ENCODE measurements at places on chromosomes 11 and 22.

DNA sequence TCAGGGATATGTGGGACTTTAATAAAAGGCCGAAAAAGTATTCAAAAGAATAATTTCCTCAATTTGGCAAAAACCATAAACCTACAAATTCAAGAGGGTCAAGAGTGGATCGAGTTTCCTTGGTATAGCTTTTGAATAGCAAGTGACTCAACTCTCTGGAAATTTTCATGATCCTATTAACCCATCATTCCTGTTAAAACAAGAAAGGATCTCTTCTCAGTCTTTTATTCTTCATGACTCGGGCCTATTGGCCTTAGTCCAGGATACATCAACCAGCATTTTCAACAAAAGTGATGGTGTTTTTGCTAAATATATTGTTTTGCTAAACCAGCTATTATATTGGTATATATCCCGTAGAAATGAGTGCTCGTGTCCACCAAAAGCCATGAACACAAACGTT lies 110.3 kb downstream of the ATXN10 start:
- DNase-seq: no peak

DNA sequence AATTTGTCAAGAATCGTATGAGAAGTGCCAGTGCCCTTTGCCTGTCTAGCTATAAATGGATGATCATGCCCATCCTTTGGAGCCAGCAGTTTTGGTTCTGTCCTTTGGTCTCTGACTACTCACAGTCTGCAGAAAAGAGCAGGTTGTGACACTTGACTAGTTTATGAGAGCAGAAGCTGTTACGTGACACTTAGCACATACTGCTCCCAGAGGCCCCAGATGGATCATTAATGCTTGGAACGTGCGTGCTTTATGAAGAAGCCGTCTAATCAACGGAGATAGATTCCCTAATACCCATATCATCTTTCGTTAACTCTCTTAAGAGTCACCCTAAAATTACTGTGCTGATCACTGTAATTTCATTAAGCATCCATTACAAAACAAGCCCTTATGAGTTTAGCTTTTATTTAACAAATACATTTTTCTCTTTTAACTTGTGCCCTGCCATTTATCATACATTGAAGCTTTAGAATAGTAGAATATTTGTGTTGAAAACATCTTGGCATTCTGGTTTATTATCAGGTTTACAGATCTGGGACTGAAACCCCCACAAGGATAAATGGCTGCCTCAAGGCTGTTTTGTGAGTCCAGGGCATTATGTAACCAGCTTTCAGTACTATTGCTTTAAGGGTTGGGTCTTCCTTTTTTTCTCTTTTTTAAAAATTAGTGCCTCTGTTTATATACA lies 47.0 kb upstream of the ADORA2A start:
- no peak for DNase-seq

DNA sequence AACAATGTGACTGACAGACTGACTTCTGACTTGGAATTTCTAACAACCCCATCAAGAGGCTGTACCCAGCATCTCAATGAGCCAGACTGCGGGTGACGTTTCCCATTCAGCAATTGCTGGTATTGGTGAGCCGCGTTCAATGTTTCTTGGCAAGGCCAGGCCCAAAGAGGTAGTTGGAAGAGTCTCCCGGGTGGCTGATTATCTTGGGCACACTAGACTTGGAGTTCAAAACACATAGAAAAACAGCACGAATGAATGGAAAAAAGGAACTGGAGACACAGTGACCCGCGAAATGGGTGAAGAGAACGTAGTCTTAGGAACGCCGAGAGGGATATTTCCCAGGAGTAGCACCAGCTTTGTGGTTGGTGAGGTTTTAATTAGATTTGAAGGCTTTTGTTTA lies 115.7 kb downstream of the RPS6KA4 start:
- DNase-seq: no peak

DNA sequence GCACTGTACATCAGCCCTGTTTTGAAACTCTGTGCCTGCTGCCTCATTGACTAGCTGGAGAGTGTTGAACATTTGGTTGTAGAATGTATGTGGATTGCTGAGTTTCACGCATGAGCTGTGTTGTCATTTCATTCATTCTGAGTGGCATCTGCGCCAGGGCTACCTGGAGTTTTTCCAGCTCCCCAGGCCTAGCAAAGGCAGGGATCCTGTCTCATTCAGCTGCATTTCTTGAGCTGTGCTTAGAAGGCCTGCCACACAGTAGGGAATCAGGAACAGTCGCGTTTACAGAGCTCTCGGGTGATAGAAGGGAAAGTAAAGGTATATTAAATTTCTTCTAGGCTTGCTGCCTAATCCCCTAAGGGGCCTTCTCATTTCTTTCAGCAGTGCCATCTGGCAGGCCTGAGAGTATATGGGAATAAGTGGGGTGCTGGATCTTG lies 44.3 kb downstream of the PTPRJ start:
- DNase-seq: no peak

DNA sequence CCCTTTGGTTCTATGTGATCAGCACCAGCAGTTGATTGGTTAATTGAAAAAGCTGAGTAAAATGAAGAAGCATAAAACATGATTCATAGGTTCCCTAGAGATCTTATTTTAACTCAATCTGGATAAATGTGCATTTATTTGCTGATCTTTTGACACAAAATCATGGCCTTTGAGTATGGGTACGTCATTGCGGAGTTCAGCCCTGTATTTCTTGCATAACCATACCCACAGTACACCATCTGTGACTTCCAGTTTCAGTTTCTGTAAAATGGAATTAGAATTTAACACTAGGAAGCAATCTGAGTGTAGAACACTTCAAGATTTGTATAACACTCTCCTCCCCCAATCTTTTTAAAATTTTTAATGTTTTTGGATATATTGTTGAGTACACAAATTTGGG lies 358.2 kb downstream of the DDX10 start:
- no peak for DNase-seq

- no peak for DNase-seq
Observed at GRCh38 chr11:20088397-20089225, 71.7 kb downstream of the DBX1 start.

- DNase-seq: no peak
Observed at GRCh38 chr11:74255741-74256375, 55.6 kb downstream of the P4HA3 start.

GRCh38 chr22:44088976-44089570 lies 65.0 kb downstream of the PARVB start:
- DNase-seq: no peak

GRCh38 chr11:126303623-126304456 lies at the start of gene DCPS:
TSS of gene DCPS (plus strand) at chr11:126304060. CDS start at chr11:126304081, 21 bp downstream.
- DNase-seq: peak; percentile 60

DNA sequence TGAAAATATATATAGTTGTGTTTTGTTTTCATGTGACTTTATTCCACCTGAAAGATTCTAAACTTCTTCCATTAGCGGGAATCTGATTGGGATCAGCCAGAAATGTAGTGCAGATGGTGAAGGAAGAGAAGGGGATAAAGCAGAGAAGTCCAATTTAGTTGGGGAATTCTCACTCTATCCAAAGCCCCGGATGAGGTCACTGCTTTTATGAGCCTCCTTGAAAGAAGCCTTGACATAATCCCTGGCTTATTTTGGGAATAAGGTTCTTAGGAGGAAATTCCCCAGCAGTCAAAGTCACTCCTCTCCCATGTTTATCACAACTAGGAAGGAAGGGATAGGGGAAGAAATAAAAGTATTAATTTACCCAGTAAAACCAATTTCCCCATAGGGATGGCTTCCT lies 41.1 kb downstream of the OSBP start:
- no peak for DNase-seq

DNA sequence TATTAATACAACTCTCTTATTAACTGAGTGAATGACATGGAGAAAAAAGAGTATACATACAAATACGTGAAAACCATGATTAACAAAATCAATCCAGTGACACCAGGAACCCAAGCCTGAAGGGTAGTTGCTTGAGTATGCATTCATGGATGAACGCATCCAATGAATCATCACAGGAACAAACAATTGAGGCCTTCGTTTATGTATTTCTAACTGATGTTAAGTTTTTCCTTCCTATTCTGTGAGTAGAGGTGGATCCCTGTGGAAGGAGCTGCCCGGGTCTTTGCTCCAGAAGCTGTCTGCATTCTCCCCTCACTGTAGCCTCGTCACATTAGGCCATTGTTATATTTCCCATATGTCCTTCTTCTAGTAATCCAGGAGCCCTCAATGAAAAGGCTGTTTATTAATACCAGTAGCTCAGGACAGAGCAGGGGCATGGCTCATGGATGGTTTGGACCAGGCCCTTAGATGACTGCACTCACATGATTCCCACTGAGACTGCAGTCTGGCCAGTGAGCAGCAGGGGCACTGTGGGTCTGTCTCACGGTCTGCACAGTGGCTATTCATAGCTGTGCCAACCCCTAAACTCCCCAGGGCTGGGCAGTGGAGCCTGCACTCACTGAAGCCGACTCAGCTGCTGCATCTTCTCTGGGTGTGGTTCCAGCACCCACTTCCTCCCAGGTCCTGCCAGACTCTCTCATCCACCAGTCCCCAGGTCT lies 128.1 kb upstream of the TOP3B start:
- DNase-seq: peak; percentile 26

GRCh38 chr11:69052343-69053168 lies 3.8 kb downstream of the TPCN2 start:
- DNase-seq: no peak

DNA sequence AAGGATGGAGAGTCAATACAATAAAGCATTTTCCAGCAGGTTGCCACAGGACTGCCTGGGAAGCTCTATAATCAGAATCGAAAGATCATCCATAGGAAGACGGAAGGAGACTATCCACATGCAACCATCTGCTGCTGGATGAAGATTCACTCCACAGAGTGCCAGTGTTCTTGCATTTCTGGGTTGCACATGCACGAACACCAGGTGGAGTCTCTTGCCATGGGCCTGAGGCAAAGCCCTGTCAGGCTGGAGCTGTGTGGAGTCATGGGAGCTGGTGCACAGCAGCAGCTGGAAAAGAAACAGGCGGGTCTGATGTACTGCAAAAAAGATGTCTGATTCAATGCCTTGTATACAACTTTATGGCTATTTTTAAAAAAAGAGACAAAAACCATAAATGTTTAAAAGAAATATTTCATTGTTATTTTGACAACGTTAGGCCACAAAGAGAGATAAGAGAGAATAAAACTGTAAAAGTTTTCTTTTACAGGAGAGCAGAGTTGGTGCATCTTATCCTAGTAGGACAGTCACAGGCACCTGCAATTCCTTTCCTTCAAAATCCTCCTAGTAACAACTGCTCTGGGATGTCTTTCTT lies 12.9 kb upstream of the FAT3 start:
- peak; percentile 7 for DNase-seq

DNA sequence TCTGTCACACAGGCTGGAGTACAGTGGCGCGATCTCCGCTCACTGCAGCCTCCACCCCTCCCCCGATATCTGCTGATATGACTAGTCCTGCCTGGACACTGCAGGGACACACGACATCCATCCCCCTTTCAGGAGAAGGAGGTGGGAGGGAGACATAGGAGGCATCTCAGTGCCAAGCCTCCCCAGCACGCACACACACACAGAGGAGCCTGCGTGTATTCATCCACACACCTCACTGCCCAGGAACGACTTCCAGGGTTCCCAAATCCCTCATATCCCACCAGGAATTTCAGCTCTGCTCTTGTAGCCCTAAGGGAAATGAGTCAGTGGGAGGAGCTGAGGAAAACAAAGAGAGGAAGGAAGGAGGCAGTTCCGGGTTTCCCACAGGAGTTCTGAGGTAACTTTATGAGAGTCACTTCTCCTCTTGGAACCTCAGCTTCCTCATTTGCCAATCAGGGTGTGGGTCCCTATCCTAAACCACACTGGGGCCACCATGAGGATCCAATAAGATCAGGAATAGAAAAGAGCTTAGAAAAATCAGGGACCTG lies 37.2 kb upstream of the ACER3 start:
- no peak for DNase-seq

DNA sequence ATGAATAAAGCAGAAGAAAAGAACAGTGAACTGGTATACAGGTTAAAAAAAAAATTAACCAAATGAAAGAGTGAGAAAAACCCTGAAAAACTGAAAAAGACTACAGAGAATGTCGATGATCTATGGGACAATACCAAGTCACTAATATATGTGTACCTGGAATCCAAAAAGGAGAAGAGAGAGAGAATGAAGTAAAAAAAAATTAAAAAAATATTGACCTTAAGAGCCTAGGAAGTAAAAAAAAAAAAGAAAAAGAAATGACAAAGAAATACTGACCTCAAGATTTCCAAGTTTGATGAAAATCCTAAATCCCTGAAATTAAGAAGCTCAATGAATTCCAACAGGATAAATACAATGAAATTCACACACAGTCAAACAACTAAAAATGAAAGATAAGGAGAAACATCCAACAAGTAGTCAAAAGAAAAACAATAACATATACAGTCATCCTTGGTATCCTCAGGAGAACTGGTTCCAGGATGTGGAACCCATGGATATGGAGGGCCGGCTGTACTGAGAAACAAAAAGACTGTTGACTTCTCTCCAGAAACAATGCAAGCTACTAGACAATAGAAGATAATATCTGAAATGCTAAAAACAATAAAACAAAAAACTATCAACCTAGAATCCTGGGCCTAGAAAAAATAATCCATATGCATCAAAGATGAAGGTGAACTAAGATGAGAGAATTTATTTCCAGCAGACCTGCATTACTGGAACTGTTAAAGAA lies 33.5 kb upstream of the SERPIND1 start:
- DNase-seq: no peak

DNA sequence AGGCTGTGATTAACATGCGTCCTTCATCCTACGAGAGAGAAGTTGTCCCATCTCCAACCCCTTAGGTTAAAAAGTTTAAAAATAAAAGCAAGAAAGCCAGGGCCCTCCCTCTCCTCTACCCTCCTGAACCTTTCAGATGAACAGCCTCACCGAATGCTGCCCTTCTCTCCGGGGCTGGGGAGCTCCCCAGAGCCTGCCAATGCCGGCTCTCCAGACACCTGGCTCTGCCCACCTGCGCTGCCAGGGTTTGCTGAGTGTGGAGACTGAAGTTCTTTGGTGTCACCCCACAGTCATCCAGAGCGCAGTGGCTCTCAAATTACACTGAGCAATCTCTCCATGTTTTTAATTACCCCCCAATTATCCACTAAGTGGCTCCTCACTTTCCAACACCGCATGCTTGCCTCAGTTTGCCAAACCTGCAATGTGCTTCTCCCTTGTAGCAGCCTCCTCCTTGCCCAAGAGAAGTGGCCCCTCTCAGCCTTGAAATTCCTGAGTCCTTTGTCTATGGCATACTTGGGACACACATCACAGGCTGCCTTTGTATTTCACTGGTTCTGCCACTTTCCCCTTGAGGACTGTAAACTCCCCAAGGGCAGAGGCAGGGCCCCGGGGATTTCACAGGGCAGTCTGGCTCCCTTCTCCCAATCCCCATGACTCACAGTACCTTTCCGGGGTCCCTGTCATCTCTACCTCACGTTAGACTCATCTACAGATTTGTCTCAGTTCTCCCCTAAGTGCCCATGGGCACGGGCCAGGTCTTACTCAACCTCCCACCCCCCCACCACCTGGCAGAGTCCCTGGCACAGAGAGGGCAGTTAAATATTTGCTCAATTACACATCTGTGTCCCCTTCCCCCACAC lies 2.0 kb downstream of the MYH9 start:
- DNase-seq: no peak
